ENCODE measurements at places on chromosomes 12 and 14.

DNA sequence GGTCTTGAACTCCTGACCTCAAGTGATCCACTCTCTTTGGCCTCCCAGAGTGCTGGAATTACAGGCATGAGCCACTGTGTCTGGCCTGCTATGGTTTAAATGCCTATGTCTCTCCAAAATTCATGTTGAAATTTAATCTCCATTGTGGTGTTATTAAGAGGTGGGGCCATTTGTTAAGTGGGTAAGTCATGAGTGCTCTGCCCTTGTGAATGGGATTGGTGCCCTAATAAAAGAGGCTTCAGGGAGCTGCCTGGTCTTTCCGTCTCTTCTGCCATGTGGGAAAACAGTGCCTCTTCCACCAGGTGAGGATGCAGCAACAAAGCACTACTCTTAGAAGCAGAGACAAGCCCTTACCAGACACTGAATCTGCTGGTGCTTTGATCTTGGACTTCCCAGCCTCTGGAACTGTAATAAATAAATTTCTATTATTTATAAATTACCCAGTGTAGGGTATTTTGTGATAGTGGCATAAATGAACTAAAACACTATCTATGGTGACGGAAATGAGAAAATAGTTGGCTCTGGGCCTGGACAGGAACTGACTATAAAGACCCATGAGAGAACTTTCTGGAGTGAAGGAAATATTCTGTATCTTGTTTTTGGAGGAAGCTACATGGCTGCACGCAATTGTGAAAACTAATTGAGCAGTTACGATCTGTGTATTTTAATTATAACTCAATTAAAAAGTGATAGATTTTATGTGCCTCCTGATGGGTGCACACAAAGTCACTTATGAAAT lies 12.1 kb upstream of the ATP23 start:
- DNase-seq, result no peak

GRCh38 chr12:121925358-121925695 lies 6.9 kb downstream of the CFAP251 start:
- no peak for DNase-seq

- no peak for DNase-seq
Observed at GRCh38 chr12:14126692-14127091, 145.3 kb upstream of the GRIN2B start.

GRCh38 chr14:81268016-81268416 lies 47.3 kb upstream of the GTF2A1 start:
- no peak for DNase-seq

- DNase-seq, result no peak
Observed at GRCh38 chr12:97568336-97569180, 106.0 kb downstream of the RMST start.

- DNase-seq, result no peak
Observed at GRCh38 chr12:3251691-3252090, 174.5 kb downstream of the TSPAN9 start.

- no peak for DNase-seq
Observed at GRCh38 chr12:75759842-75760572, 248.6 kb upstream of the KRR1 start.

DNA sequence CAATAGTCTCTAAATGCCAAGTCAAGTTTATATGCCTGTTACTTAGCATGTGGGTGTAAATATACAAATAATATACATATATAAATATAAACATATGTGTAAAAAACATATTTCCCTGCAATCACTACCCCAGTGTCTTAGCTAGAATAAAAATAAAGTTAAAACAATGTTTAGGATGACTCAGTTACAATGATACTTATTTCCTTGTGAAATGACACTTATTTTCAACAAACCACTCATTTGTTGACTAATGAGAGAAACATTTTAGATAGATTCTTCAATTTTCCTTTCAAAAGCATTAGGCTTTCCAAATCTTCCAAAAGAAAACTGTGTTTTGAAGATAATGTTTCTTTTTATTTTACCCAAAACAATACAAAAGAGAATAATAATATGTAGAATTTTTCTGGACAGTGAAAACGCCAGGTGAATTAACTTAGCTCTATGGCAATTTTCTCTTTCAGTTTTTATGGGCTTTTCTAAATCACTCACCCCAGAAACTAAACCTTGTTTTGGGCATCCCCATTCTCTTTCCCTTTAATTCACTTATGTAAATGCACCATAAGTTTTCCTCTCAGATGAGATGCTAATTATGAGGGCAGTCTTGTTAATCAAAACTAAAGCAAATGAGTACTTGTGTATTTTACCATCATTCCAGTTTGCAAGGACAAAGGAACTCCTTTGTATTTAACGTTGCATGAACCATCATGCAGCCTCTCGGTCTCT lies 465.9 kb downstream of the BCAT1 start:
- no peak for DNase-seq

DNA sequence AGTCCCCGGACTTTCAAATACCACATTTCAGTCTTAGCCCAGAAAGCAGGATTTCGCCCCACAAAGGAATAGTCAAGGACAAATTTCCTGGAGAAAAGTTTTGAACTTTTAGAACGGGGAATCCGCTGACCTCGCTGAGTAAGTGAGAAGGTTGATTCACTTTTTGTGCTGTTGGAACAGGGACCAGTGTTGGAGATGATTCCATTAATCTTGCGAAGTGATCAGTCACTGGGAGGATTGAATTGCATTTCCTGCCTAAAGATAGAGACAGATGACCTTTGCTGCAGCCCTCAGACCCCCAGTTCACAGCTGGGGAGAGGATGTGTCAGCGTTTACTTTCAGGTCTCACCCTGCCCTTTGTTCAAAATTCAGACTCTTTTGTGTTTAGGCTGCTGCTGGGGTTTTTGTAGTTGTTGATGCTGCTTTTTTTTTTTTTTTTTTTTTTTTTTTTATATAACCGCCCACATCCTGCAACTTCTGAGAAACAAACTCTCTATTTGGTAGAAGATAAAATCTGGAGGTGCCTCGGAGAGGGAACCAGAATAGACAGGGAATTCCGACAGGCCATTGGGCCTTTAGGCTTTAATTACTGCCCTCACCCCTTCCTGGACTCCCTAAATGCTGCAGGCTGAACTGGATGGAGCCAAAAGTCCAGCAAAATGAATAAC lies 9.8 kb upstream of the KDM2B start:
- no peak for DNase-seq

- DNase-seq, result no peak
Observed at GRCh38 chr14:99224116-99224910, 47.7 kb downstream of the BCL11B start.

DNA sequence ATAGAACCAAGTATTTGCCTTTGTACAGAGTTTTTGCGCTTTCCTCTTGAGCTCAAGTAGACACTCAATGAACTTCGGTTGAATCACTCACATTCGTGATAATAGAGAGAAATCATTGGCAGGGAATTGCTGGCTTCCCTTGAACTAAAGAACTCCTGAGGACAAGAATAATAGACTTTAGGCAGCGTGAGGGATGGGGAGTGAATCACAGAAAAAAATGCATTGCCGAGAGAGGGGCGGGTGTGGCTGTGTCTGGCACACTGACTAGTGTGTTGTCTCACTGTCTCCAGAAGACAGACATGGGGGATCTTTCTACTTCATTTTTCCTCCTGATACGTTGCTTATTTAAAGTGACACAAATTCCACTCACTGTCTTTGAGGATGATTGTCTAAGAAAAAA lies 805.2 kb downstream of the BCL11B start:
- no peak for DNase-seq

DNA sequence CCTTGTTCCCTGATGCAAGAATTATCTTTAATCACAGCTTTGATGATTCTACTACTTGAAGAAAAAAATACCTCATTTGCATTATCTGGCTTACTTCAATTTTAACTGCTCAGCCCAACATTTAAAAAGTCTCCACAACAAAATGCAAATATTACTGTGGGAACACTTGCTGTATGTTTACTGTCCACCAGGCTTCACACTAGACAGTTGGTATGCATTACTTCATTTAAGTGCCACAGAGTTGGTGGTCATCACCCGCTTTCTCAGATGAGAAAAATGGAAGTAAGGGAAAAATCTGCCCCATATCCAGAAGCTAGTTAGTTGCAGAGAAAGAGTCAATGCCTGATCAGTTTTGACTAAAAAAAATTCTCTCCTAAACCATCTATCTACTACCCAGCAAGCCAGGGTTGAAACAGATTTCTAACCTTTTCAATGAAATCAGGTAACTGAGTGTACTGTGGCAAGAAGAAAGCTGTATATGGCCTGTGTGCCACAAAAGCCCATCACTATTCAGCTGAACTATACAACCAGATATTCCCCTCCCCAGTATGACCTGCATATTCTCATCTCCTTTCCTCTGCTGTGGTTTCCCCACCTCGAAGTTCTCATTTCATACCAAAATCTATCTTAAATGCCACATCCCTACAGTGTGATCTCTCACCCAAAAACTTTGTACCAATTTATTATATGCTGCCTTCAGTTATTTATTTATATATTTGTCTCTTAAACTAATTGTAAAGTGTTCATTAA lies 90.3 kb downstream of the ATP2B1 start:
- no peak for DNase-seq

- DNase-seq, result no peak
Observed at GRCh38 chr14:61841145-61841544, 78.9 kb downstream of the SNAPC1 start.

DNA sequence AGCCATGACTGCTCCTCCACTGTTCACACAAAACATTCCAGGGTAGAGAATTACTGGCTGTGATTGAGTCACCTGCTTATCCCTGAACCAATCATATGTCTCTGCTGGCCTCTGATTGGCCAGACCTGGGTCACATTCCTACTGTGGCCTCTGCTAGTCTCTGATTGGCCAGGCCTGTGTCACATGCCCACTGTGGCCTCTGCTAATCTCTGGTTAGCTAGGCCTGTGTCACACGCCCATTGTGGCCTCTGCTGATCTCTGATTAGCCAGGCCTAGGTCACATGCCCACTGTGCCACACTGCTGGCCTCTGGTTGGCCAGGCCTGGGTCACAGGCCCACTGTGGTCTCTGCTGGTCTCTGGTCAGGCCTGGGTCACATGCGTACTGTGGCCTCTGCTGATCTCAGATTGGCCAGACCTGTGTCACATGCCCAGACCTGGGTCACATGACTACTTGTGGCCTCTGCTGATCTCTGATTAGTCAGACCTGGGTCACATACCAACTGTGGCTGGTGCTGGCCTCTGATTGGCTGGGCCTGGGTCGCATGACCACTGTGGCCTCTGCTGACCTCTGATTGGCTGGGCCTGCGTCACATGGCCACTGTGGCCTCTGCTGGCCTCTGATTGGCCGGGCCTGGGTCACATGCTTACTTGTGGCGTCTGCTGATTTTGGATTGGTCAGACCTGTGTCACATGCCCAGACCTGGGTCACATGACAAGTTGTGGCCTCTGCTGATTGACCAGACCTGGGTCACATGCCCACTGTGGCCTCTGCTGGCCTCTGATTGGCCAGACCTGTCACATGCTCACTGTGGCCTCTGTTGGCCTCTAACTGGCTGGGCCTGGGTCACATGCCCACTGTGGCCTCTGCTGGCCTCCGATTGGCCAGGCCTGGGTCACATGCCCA lies 251.6 kb downstream of the SLC15A4 start:
- DNase-seq, result no peak

- DNase-seq, result peak; percentile 5
Observed at GRCh38 chr14:70780396-70781075, 28.8 kb downstream of the MAP3K9 start.

DNA sequence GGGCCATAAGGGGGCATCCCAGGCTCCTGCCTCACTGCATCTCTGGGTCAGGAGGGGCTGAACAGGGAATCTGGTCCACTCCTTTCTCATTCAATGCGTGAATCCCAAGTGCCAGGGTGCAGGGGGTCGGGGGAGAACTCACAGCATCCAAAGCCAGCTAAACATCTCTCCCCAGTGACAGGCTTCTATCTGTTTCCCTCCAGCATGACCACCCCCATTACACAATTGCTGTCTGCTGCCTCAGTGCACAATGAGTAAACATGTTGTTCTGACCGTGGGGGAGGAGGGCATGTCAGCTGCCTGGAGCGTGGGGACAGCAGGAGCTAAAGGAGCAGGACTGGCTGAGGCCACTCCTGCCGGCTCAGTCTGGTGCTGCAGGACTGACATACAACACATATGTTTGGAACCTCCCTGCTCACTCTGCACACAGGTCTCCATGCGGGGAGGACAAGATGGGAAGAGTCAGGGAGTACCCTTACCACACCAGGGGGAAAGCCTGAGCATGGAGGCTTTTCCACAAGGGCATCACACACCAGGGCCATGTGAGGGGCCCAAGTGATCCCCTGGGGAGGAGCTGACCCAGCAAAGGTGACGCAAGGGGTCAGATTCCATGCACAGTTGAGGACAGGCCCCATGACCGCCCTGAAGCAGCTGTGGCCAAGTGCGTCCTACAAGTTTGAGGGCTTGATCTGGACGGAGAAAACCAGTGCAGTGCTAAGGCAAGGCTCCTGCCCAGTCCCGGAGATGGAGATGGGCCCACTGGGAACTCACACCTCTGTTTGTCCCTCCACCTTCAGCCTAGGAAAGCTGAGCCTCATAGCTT lies 1.4 kb downstream of the TNS2 start:
- no peak for DNase-seq

DNA sequence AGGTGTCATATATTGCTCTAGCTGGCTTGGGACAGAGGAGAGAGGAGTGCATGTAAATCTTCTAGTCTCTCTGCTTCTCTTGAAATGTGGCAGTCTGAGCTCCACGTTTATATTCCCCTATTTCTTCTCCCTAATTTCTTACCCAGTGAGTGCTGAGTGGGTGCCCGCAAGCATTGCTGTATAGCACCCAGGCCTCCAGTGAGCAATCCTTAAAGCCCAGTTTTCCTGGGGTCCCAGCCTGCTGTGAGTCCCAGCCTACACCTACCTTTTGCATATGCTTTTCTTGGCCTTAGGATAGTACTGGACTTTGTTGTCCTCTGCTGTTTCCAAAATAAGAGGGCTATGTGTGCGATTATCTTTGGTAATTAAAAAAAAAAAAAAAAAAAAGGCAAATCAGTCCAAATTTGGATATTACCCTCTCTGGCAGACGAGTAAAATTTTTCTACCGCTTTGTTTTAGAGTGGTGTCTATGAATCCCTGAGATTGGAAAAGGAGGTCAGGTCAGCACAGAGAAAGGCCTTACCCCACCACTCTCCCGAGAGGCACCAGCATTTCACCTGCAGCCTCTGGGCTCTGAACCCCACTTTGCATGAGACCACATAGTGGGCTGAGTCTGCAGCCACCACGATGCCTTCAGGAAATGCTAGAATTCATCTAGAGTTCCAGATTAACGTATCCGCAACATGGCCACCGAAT lies 1.1 kb downstream of the MGST1 start:
- DNase-seq, result no peak

GRCh38 chr14:30227436-30227835 lies 299.8 kb upstream of the PRKD1 start:
- no peak for DNase-seq

- DNase-seq, result no peak
Observed at GRCh38 chr12:103793512-103794045, 47.5 kb downstream of the NT5DC3 start.

- no peak for DNase-seq
Observed at GRCh38 chr12:6178981-6179761, 21.0 kb upstream of the CD9 start.

DNA sequence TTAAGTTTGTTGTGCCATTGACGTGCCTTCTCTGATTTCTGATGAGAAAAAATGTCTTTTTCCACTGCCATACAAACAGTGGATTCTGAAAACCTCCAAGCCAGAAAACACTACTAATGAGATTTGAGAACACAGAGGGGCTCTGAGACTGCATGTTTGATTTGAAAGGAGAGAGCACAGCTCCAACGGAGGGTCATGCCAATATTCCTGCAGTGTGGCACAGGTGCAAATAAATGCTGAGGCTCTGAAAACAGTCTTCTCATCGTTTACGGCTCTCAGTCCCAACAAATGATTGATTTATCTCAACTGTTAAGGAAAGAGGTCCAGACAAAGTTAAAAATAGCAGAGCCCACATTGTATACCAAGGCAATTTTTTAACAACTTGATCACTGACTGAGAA lies 128.7 kb downstream of the KCNH5 start:
- peak; percentile 36 for DNase-seq

All from NCI-H1092 (cell line).